CD8-positive, alpha-beta memory T cell (primary cell): ENCODE measurements at places on chromosomes 3 and 15.

- DNase-seq, result no peak
These were observed 85.5 kb downstream of the TM4SF4 start for GRCh38 chr3:149560001-149560400.

DNA sequence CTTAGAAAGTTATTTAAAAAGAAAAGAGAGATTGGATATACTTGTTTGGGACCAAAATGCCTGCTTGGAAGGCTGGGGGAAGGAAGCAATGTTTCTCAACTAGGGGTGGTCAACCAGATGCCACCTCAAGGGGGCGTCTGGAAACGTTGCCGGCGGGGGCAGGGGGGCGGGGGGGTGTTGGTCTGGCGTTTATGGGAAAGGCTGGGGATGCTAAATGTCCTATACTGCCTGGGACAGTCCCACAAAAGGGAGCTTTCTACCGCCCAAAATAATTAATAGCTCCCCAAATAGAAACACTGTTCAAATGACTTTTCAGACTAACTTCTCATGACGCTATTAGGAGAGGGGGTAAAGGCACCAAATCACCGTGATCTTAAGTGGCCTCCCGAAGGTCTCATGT lies 2.2 kb downstream of the POLG start:
- no peak for DNase-seq

DNA sequence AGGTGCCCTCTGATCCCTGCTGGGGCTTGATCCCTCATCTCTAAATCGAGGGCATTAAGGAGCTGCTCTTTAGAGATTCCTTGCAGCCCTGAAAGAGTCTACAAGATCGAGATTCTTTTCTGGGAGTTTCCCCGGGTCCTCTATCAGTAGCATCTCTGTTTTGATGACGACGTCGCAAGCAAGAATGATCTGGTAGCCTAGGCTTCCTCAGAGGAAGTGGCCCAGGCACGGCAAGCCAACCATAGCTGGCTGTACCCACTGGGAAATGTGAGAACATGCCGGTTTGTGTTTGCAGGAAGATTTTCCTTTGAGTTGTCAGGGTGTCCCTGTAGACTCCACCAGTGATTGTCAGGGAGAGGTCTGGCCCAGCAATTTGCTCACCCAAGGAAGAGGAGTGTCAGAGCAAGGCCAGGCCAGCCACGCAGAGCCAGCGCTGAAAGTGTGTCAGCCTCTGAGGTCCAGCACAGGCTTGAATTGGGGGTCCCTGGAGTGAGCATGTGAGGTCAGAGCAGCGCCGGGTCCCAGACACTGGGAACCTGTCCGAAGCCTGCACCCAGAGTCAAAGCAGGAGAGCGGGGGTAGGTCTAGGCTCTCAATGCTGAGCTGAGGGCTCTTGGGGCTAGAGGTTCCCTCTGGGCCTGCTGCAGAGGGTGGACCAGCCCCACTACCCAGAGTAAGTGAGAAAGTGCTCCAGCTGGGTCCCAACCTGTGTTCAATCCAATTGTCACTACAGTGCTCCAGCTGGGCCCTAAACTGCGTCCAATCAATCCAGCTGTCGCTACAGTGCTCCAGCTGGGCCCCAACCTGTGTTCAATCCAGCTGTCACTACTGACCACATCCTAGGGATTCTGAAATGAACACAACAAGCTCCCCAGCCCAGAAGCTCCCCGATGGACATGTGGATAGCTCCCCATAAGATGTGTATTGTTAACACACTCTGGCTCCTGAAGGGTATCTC lies 95.7 kb downstream of the CHDH start:
- no peak for DNase-seq

DNA sequence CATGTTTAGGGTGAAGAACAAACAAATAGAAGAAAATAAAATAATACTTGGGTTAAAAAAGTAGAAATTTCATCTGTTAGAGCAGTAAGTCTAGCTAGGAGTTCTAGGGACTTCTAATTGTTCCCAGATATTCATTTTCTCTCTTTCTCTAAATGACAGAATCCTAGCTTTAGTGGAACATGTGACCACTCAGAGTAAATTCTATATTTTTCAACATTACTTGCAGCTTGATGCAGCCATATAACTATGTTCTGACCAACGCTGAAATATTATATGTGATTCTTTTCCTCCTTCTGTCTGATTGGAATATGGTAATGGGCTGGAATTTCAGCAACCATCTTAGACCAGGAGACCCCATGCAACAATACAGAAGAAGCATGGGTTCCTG lies 8.1 kb downstream of the PTX3 start:
- DNase-seq, result no peak

- DNase-seq, result no peak
These were observed 16.3 kb downstream of the SLC9A9 start for GRCh38 chr3:143831994-143832393.

GRCh38 chr3:151878465-151878864 lies 5.0 kb downstream of the SUCNR1 start:
- no peak for DNase-seq

- no peak for DNase-seq
These were observed 5.5 kb downstream of the CSRNP1 start for GRCh38 chr3:39147711-39148434.

DNA sequence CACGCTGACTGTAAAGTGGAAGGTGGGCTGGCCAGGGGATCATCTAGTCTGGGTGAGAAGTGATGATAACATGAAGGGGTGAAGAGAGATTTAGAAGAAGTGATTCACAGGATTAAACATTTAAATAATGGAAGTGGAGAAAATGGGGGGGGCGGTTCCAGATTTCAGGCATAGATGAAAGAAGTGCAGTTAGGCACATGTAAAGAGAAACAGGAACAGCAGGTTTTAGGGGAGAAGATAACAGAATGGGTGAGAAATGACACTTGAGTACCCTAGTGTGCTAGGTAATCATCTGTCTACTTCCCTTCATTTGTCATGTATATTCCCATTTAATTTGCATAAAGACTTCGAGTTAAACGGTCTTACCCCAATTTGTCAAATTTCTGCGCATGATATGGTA lies 15.3 kb downstream of the B3GNT5 start:
- no peak for DNase-seq

- DNase-seq, result no peak
These were observed 8.2 kb upstream of the OCA2 start for GRCh38 chr15:28107111-28107903.

- no peak for DNase-seq
These were observed 28.5 kb downstream of the SLC6A6 start for GRCh38 chr3:14430706-14431451.

- DNase-seq, result no peak
These were observed 313.4 kb upstream of the CHRM5 start for GRCh38 chr15:33654860-33655259.

- no peak for DNase-seq
These were observed 178.2 kb downstream of the LSAMP start for GRCh38 chr3:116267116-116267515.

DNA sequence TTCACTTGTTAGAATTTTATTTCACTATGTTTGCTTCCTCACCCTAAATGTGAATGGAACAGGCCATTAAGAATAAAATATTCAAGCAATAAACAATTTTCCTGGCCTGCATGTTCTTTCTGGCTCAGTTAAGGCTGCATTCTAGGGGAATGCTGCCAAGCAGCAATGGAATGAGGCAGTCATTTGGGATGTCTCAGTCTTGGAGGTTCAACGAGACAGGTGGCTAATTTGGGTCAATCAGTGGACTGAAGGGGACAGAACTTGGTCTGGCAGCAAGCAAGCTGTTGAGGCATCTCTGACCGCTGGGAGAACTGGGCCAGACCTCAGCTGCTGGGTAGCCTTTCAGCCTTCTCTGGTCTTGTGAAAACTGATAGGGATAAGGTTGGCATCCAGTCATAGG lies 241.6 kb downstream of the NLGN1 start:
- DNase-seq, result no peak

DNA sequence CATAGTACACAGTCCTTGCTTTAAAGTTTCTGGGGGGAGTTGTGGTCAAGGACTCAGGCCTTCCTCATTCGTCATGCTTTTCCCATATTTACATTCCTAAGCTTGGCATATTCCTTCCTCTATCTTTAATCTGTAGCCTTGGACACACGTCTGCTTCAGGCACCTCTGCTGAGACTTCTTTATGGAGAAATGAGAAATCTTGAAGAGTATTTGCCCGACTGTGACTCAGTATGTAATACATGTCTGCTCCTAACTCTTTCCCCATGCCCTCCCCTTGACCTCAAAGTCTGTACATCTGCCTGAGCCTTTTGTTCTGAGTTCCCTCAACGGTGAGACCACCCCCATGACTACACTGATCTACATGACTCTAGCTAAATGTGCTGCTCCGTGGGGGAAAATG lies 246.1 kb downstream of the SI start:
- DNase-seq, result no peak

DNA sequence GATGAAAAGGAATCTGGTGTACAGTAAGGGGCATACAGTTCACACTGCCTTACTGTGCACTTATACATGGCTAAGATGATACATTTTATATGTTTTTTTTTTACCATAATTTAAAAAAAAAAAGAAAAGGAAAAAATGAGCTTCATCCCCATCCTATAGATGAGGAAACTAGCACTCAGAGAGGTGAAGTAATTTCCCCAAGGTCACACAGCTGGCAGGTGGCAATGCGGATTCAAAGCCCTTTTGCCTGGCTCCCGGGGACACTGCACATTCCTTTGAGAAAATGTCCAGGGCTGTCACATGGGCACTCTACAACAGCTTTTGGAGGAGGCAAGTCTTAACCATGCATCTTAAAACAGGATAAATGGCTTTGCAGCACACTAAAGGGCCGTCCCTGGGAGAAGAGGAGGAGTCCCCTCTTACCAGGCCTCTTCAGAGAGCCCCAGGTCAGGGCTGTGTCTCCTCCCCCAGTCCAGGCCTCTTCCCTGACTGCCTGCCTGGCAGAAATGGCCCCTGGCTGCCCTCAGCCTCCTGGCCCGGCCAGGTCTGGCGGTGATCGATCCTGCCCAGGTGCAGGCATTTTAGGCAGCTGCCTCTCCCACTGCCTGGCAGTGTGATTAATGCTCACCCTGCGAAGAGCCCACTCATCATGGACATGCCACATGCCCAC lies 95.1 kb upstream of the LINGO1 start:
- no peak for DNase-seq

- DNase-seq, result no peak
These were observed 375.9 kb downstream of the RSL24D1 start for GRCh38 chr15:54820811-54821210.

GRCh38 chr3:67357610-67358458 lies 296.6 kb downstream of the SUCLG2 start:
- DNase-seq, result no peak

DNA sequence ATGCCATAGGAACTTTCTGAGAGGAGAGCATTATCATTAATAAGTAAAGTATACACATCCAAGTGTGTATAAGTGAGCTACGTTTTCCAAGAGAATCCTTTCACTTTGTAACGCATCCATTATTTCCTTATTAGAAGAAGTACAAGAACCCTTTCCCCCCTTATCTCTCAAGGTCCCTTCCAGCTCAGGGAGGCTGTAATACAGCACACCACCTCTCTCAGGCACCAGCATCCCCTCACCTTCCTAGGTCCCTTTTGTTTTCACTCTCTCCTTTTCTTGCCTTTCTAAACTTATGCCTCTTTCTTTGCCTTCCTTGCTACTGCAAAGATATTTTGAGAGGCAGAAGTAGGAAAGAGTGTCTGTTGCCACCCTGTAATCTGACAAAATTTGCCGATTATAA lies 446.0 kb downstream of the GRM7 start:
- no peak for DNase-seq

DNA sequence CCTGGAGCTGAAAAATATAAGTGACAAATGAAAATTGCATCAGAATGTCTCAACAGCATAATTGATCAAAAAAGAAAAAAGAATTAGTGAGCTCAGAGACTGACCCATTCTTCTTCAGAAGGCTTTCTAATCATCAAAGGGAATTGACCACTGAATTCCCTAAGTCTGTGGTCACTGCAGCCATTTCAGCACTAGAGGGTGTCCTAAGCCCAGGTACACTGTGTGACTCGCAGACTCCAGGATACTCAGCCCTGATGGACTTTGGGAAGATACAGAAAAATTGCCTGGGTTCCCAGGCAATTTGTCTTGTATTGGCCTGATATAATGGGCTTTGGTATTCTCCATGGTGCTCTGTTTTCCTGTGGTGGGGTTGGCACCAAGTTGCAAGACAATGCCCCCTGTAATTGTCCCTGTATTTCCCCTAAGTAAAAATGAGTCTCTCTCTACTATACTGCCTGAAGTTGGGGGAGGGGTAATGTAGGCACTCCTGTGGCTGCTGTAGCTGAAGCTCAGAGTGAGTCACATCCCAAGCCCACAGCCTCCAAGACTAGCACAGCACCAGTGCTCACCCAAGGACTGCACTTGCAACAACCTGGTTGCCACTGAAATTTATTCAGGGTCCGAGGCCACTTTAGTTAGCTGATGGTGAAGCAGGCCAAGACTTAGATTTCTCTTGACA lies 256.0 kb upstream of the STAC start:
- DNase-seq, result no peak

DNA sequence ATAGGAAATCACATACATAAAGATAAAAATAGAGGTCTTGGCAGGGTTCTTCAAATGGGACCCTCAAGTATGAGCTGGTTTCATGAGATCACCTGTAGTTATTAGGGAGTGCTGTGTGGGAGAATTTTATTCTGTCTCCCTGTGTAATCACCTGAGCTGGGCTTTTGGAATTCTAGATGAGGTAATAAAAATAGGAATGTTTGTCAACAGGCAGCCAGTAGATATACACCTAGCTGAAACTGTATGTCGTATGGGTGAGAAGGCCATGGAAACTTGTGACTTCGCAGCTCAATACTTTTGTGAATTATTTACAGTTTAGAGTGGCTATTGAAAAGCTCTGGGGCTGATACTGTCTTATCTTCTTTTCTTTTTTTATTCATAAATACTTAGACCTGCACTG lies 40.5 kb upstream of the PLCL2 start:
- no peak for DNase-seq

GRCh38 chr3:119613872-119614271 lies 16.2 kb downstream of the PLA1A start:
- DNase-seq, result no peak

DNA sequence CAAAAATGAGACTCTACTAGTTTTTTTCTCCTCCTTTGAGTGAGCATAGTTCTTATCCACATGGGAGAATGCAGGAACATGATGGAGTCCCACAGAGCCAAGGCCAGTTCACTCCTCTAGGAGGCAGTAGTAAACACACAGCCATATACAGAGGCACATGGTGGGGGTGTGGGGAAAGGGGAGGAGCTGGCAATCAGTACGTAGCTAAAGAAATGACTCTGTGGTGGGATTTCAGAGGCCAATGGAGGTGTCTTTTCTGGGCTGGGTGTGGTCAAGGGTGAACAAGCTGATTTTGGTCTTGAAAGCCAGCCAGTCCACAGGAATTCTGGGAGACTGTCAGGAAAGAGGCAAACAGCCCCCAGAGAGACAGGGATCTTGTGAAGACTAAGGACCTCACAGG lies 6.6 kb upstream of the RAB11A start:
- DNase-seq, result peak; percentile 60

- DNase-seq, result no peak
These were observed 63.6 kb upstream of the MBNL1 start for GRCh38 chr3:152205097-152205593.

GRCh38 chr3:106399761-106400160 lies 530.9 kb upstream of the CBLB start:
- no peak for DNase-seq
